Right cardiac atrium (tissue), 5 donors: ENCODE measurements at places on chromosomes 5 and 9.

DNA sequence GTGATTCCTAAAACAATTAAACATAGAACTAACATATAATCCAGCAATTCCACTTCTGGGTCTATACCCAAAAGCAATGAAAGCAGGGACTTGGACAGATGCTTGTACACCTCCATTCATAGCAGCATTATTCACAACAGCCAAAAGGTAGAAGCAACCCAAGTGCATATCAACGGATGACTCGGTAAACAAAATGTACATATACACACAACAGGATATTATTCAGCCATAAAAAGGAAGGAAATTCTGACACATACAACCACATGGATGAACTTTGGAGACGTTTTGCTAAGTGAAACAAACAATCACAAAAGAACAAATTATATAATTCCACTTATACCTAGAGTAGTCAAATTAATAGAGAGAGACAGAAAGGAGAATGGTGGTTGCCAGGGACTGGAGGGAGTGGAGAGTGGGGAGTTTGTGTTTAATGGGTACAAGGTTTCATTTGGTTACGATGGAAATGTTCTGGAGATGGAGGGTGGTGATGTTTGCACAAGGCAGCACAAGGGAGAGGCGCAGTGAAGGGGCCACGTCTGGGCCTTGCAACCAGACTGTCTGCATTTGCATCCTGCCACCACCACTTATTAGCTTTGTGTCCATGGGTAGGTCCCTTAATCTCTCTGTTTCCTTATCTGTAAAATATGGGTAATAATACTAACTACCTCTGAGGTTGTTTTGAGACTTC lies 36.3 kb upstream of the RLN1 start:
- DNase-seq, result no peak

DNA sequence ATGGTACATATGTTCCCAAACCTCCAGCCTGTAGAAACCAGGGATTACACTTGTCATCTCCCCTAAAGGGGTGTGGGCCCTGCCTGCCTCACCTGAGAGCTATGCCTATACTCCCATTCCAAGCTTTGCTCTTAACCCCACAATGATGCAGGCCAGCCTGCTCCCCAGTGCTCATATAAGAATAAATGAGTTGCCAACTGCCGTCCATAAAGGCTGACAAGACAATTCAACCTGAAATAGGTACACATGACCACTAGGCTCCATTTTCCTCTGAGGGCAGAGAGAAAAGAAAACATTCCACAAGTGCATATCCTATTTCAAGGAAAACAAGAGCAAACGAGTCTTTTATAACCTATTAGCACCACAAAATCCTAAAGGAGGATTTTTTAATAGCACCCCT lies 28.4 kb downstream of the SKP1 start:
- DNase-seq, result no peak

DNA sequence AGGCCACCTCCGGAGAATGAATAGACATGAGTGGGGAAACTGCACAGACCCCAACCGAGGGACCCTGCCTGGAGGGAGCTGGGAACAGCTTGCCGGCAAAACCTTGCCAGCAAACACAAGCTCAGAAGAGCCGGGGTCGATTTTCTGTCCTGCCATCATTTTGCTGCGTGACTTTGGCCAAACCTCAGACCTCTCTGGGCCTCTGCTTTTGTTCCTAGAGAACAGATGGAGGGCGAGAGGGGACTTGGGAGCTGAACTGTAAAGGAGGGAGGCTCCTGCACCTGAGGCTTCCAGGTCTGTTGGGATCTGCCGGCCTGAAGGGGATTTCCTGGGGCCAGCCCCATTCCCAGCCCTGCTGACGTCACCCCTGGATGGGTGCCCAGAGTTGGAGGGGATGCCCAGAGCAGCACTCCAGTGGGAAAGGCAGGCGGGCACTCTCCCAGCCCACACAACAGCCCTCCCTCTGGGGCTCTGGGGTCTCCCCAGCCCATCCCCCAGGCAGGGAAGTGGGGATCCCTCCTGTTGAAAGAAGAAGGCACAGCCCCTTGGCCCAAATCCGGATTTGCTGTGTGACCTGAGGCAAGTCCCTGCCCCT lies 40.4 kb upstream of the SYNPO start:
- peak; percentile 96 for DNase-seq

GRCh38 chr5:126732716-126733115 lies 44.2 kb upstream of the LMNB1 start:
- DNase-seq, result no peak

DNA sequence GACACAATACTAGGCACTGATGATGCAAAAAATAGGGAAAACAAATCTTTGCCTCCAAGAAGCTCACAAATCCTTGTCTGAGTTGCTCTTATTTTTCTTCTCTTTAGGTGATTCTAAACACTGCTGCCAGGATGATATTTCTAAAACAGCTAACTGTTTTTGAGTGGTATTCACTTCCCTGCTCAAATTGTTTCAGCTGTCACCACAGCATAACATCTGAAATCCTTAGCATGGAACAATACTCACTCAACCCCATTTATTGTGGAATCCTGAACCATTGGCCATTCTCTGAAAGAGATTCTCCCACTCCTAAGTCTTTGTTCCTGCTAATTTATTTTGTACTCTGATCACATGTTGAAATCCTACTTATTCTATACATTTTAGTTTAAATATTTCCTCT lies 4.8 kb upstream of the SHOC1 start:
- DNase-seq, result no peak
